Effector memory CD8-positive, alpha-beta T cell (primary cell): ENCODE measurements at places on chromosomes 13 and 19.
A peak's percentile ranks its signal among the peaks of the same experiment; 100 is the strongest.

GRCh38 chr19:16527971-16528521 lies 14.2 kb downstream of the CHERP start:
- DNase-seq: peak; percentile 26

DNA sequence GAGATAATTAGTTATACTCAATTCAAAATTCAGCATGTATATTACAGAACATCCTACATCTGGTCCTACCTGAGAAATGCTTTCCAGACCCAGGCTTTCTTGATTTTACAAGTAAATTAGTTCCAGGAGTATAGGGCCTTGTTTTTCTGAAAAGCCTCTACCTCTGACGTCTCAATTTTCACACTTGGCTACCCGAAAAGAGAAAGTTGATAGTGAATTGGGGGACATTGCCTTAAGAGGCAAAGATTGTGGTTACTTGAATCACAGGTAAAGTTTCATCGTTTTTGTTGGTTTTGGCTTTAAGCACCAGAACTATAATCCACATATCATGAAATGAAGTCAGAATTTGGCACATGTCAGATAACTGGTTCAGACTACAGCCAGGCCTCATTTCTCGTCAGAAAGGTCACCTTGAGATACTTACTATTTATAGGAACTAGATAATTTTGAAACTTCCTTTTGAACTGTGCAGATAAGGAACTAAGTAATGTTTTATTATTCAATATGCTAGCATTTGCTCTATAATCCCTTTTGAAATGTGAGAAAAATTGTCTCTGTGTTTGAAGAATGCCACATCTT lies 30.8 kb downstream of the FAM124A start:
- DNase-seq: no peak

DNA sequence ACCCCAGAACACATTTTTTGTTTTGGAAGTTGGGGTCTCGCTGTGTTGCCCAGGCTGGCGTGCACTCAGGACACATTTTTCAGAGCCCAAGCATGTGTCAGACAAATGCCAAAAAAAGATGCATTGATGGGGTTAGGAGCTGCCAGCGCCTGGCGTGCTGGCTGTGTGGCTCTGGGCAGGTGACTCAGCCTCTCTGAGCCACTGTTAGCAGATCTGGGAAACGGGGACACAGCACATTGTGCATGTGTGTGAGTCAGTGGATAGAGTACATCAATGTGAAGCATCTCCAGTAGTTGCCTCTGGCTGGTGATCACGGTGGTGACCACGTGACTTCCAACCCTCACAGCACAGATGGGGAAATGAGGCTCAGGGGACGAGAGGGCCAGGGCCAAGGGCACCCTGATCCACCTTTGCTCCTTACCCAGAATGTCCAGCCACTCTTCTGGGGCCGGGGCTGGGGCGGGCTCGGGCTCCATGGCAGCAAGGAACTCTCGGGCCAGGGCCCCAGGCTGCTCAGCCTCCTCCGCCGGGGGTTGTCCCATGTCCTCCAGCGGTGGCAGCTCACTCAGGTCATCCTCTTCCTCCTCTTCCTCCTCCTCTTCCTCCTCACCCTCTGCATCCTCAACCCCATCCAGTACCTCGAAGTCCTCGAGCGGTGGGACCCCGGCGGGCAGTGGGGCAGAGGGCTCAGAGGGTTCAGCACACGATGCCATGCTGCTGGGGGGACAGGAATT lies 1.9 kb downstream of the FKBP8 start:
- DNase-seq: no peak

GRCh38 chr19:5903056-5903623 lies 450 bp downstream of the NDUFA11 start:
- DNase-seq: no peak
